HuH-7 (cell line): ENCODE measurements at places on chromosomes 3 and 15.

DNA sequence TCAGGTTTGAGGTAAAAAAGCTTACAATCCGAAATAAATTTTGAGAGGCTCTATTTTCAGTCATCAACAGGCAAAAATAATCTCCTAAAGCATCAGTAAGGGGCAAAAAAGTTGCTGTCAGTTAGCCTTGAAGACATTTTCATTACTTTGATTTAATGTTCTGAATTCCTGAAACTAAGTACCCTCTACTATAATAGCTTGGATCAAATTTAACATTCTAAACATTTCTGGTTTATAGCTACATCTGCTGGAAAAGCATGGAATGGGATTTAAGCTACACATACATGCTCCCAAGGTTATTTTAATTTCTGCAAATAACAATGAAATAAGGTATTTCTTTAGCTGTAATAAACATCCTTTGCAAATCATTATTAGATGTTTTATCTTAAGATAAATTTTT lies 245.4 kb downstream of the ULK4 start:
- no peak for DNase-seq

DNA sequence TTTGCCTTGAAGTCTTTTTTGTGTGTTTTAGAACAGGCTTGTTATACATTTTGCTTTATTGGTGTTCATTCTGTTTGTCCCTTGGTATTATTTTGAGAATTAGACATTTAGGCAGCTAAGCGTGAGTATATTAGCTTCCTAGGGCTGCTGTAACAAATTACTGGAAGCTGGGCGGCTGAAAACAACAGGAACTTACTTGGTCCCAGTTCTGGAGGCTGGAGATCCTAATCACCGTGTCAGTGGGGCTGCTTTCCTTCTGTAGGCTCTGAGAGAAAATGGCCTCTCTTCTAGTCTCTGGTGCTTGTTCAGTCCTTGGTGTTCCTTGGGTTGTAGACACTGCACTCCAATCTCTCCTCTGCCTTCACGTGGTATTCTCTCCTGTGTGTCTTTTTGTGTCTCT lies 142.3 kb downstream of the KLHL25 start:
- no peak for DNase-seq

DNA sequence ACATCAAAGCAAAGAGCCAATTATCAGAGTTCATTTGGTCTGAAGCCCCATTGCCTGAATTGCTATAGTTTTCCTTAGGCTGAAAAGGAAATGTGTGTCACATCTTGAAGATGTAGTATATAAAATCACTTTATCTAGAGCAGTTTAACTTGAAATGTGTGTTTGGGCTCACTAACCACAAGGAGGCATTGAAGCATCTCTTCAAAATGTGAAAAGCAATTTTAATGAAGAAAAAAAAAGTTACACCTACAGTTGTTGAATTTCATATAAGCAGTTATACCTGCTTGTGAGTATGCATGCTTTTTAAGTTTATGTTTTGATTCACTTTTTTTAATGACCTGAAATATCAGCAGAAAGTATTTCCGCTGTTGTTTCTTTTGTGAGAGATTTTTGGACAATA lies 129.3 kb downstream of the IQCH start:
- DNase-seq, result no peak

DNA sequence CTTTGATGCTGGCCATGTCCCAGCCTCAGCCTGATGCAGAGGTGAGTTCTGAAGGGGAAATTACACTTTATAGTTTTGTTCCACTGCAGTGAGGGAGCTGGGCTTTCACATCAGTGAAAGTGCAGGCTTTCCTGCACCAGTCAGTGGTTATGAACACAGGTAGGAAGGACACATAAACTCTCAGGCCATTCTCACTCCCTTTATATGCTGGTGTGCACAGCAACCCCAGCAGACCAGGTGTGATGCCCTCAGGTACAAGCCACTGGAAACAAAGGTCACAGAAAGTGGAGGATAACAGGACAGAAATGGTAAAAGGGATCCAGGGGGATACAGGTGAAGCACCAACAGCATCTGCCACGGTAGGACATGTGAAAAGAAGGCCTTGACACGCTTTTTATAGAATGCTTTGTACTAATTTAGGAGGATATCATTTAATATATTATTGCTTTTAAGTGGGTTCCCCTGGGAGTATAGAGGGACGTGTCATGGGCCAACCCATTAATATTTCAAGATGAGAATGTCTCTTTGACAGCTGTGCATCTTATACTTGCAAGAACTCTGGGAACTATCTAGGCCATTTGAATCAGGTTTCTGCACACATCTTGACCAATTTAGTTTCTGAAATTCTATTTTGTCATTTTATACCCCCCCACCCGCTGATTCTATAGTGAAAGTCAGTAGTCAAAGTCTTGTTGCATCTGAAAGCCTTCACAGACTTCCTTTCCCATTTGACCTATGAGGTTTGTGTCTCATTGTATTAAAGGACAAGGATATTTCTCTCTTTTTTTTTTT lies 25.0 kb upstream of the BLM start:
- no peak for DNase-seq

DNA sequence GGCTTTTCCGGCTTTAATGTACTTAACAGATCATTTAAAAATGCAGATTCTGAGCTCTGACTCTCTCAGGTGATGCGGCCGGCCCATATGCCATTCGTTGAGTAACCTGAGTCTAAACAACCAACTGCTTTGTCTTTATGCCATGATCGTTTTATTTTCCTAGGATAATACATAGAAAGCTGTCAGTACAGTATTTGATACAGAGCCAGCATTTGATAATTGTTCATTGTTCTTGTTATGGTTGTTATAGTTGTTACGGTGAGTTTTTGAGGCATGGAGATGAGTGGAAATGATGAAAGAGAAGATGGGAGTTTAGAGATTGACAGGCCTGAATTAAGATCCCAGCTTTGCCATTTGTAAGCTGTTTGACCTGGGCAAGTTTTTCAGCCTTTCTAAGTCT lies 40.0 kb downstream of the TMEM45A start:
- no peak for DNase-seq

DNA sequence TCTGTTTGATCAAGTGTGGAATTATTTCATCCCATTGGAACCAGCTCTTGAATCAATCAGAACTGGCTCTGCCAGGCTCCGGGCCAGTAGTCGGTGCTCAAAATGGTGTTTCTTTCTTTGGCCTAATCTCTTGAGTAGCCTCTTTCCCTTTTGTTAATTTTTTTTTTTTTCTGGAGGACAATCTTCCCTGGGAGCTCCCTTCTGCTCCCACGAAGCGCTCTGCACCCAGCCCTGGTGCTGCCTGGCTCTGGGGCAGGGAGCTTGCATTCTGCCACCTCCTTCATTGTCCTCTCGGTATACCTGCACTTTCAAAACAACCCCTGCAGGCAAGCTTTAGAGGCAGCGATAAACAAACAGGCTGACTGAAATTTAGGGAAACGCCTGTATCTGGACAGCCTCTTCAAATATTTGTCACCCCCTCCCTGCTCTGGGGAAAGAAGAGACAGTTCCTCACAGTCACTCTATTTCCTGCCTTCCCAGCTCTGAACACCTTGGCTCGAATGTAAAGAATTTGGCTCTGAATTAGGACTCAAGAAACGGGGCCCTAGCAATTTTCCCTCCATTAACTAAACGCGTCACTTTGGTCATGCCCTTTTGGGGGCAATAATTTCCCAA lies 1.1 kb upstream of the THSD4 start:
- no peak for DNase-seq

DNA sequence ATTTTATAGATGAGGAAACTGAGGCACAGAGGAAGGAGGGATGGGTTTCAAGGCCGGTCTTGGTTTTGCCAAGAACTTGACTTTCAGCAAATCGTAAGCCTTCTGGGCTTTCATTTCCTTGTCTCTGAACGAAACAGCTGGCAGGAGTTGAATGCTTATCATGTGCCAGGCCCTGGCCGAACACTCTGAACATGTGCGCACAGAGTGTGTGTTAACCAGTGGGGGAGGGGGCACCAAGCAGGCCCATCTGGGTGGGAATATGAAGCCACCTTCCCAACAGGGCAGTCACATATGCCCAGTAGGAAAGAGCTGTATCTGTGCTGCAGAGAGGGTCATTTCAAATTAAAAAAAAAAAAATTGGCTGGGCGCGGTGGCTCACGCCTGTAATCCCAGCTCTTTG lies 29.3 kb downstream of the ZNF710 start:
- DNase-seq, result no peak

DNA sequence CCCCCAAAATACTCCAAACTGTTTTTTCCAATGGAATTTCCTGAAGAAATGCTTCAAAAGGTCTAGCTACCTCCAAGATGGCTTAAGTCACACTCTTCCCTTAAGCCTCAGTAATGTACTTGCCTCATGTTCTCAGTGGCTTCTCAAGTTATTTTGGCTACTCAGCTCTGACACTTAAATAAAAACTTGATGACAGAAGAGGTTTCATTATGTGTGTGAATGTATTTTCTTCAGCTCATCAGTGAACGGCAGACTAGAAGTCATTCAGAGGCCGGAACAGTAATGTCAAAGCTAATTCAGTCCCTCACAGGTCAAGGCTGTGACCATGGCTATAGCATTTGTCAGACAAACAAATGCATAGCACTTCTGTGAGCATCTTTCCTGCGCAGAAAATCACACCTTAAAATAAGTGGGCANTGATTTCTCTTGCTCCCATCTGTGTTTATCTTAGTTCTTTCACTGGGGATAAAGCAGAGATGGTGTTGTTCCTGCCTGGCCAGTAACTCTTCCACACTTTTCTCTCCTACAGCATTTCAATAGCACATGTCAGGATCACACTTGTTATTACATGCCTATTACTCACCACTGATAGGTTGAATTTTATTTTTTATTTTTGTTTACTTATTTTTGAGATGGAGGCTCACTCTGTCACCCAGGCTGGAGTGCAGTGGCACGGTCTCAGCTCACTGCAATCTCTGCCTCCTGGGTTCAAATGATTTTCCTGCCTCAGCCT lies 68.5 kb upstream of the PLCL2 start:
- no peak for DNase-seq

DNA sequence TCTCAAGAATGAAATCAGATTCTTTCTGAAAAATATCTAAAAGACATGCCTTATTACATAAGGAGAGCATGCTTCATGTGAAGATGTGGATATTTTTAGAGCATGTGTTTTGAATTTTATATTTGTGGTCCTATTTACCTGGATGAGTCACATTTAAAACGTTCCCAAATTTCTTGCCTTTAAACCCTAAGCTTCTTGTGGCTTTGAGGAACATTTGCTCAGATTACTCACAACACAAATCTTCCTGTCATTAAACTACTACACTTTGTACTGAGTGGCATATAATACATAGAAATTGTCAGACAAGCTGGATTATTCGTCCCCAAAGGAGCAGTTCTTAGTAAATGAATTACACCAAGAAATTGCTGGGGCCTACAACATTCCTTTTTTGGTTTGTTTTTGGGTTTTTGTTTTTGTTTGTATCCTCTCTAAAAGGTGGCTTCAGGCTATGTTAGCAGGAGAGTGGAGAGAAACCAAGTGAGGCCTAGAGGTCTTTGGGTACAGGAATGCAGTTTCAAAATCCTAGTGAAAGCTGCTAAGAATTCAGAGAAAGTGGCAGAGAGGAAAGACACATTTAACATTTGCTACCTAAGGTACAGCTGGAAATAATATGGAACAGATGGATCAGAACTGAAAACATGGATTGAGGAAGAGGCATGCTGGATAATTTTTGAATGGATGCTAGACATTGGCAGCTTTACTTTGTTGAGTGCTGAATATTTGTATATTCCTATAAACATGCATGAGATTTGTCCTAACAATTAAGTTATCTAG lies 128.1 kb downstream of the RPL22L1 start:
- DNase-seq, result no peak

DNA sequence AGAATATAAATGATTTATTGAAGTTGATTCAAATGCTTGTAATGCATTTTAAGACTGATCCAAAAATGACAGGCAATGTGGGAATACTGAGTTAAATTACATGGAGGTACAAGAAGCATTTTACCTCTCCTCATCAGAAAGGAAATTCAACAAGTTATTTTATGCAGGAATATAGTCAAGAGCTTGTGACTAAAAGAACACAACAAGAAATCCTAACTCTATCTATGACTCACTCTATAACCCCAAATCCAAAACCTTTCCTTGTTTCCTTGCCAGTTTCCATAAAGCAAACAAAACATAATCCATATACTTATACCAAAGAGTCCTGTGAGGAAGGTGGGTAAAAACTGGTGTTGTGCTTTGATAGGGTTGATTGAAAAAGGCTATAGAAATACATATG lies 30.8 kb downstream of the SIN3A start:
- no peak for DNase-seq

DNA sequence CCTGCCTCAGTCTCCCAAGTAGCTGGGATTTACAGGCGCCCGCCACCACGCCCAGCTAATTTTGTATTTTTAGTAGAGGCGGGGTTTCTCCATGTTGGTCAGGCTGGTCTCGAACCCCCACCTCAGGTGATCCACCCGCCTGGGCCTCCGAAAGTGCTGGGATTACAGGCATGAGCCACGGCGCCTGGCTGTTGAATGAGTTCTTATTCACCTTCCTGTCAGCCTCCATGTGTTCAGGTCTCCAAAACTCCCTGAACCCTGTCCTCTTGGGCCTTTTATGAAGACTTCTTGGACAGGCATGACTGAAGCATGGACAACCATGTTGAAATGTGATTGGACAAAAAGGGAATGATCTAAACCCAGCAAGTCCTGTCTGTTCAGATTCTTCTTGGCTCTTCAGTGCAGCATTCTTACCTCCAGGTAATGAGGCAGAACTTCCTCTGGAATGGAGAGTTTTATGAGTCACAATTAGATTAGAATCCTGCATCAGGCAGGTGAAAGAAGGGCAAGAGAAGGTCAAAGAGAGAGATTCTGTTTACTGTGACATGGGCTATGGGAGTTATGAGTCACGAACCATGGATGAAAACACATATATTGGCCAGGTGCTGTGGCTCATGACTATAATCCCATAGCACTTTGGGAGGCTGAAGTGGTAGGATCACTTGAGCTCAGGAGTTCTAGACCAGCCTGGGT lies 23.1 kb upstream of the EIF4A2 start:
- no peak for DNase-seq

GRCh38 chr15:68177742-68178141 lies 27.4 kb downstream of the CALML4 start:
- DNase-seq, result no peak

DNA sequence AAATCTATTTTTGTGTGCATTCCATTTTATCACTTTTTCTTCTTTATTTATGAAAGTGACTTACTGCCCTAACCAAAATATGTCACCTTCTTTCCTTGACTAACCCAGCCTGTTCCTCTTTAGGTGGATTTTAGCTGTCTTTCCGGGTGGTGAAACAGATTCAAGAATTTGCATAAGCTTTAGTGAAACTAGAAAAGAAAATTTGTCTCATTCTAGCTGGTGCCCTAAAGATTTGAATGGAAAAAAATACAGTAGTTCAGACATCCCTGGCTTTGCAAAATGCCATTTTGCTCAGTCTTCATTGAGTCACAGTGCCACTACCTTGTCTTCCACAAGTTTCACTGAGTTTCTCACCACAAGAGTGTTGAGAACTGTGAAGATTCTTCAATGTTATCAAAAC lies 28.2 kb upstream of the CCDC50 start:
- no peak for DNase-seq

GRCh38 chr15:40744815-40745152 lies 10.3 kb downstream of the RMDN3 start:
- DNase-seq, result no peak
